Thyroid gland (tissue), 4 donors: ENCODE measurements at places on chromosomes 6 and 20. TPM values are rescaled to one million over a fixed set of nuclear protein-coding genes. Genes with fewer than 3 reads are reported as not detected.
A peak's percentile ranks its signal among the peaks of the same experiment; 100 is the strongest.

- H3K4me1 ChIP-seq: no peaks in the 10 kb centered on the region
- DNase-seq: peak; percentile 1
- H3K27me3 ChIP-seq: no peaks in the 10 kb centered on the region
- no peak overlapping the region for H3K27ac ChIP-seq
Observed at GRCh38 chr6:73774311-73774774, 78.3 kb downstream of the CD109 start.

DNA sequence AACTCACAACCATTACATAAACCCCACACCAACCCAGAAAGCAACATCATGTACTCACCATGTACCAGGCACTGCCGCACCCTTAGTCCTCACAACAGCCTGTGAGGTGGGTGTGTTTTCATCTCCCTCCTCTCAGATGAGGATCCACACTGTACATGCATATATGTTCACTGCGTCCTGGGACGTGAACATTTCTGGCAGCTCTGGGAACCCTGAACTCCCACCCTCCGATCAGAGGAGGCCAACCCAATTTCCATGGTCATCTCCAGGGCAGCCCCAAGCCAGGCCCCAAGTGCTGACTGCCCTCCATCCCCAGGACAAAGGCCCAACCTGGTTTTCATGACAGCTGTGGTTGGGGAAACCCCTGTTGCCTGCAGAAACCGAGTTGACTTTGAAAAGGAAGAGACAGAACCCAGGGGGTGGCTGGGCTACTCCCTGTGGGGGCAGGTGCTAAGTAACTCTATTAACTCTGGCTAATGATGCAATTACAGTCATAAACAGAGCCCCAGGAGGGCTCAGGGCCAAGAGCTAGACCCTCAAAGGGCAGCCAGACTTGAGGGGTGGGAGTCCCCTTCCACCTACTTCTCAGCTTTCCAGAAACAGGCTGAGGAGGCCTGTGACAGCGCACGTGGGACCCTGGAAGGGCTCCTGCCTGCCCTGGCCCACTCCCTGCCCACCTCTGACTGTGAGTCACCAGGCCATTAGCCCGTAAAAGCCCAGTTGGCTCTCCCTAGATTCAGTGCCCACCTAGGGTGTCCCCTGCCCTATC lies 2.6 kb downstream of the TFEB start:
- H3K4me3 ChIP-seq: no peak overlapping the region
- H3K27me3 ChIP-seq: no peaks in the 10 kb centered on the region
- DNase-seq: peak; percentile 14
- H3K36me3 ChIP-seq: no peaks in the 10 kb centered on the region
- H3K27ac ChIP-seq: peak overlapping the region; percentile 91
- H3K4me1 ChIP-seq: peaks cover 61% of the 10 kb centered on the region

DNA sequence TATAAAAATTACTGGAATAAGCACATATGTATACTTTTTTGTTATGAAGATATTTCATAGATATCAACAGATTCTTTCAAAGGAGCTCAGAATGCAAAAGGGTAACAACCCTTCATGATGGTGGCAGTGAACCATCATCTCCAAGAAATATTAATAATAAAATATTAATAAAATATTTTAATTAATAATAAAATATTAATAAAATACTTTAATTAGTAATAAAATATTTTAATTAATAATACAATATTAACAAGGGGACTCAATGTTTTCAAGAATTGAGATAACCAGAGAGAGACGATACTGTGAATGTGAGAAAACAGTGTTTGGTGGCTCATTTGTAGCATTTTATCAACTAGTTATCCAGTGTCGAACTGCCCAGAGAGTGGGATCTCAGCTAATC lies 86.0 kb upstream of the NT5E start:
- no peaks in the 10 kb centered on the region for H3K36me3 ChIP-seq
- peaks cover 4% of the 10 kb centered on the region for H3K4me1 ChIP-seq
- no peak overlapping the region for H3K27ac ChIP-seq

DNA sequence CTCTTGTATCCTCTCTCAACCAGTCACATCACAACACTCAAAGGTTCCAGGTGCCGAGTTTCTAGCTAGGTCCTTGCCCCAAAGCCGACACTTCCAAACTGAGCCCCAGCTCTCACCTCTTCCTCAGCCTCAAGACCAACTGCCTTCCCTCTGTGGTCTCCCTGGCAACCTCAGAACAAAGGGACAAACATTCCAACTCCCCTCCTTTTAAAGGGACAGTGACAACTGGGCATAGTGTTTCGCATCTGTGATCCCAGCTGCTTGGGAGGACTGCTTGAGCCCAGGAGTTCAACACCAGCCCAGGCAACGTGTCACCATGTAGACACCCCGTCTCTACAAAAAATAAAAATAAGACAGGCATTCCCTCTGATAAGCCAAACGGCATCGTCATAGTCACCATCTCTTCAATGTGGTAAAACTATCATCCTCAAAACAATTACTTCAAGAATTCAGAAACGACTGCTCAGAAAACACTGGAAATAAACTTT lies 11.3 kb downstream of the DIDO1 start:
- H3K27me3 ChIP-seq: no peaks in the 10 kb centered on the region
- H3K27ac ChIP-seq: no peak overlapping the region
- no peak for DNase-seq
- peaks cover 49% of the 10 kb centered on the region for H3K4me1 ChIP-seq

DNA sequence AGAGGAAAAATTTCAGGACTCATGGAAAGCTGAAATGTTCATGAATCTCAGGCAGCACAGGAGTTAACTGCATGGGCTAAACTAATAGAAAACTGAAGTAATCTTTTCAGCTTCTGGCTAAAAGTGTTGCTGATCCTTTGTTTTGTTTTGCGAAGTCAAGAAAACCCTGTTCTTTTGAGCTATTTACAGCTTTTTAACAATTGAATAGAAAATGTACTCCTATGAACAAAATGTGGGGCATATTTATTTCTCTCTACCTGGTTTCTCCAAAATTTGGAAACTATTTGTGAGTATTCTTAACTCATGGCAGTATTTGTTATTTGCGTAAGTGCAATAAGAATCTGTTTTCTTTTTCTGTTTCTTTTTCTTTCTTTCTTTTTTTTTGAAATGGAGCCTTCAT lies 818.8 kb upstream of the CITED2 start:
- DNase-seq: no peak
- H3K4me1 ChIP-seq: no peaks in the 10 kb centered on the region
- no peaks in the 10 kb centered on the region for H3K36me3 ChIP-seq

- H3K4me3 ChIP-seq: no peak overlapping the region
- H3K4me1 ChIP-seq: no peaks in the 10 kb centered on the region
- DNase-seq: no peak
- H3K27ac ChIP-seq: no peak overlapping the region
Observed at GRCh38 chr20:46774236-46774635, 64.8 kb downstream of the SLC2A10 start.

The EZR gene
- 398 TPM for total RNA-seq

- H3K4me1 ChIP-seq: no peaks in the 10 kb centered on the region
- H3K27me3 ChIP-seq: no peaks in the 10 kb centered on the region
- no peak overlapping the region for H3K27ac ChIP-seq
- H3K4me3 ChIP-seq: no peak overlapping the region
- no peaks in the 10 kb centered on the region for H3K36me3 ChIP-seq
Observed at GRCh38 chr6:132933090-132933489, 118.7 kb downstream of the RPS12 start.

DNA sequence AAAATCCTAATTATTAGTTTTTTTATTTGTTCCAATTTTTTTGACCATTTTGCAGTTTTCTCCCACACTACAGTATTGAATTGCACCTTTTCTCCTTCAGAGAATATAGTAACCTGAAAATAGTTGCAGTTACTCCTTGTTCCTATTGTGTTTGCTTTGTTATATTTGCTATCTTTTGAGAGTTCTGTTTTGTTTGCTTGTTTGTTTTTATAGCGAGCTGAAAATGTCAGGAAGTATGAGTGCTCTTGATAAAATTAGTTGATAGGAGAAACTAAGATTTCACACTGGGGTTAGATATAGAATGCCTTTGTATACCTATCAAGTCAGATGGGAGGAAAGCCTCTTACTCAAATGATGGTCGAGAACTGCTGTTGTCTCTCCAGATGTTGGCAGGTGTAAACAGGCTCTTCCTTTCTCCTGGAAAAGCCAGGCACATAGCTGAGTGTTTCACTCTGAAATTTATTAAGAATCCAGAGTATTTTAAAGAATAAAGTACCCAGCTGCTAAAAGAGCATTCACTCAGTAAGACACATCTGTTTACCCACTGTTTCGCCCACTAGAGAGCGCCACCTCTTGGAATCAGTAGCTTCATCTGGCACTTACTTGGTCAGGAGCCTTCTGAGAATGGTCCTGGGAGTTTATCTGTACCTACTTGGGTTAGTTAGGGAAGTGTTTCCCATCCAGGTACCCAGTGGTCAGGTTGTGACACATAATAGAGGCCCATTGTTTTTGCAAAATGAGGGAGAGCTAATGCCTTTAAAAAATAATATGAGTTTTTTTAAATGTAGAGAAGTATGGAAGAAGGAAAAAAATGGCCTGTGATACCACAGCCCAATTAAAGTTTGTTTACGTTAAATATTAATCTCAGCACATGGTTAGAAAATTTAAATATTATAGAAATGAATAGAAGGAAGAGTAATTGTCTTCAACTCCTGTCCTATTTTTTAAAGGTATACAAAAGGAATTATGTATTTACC lies 11.2 kb downstream of the NT5DC1 start:
- no peaks in the 10 kb centered on the region for H3K27me3 ChIP-seq
- H3K27ac ChIP-seq: no peak overlapping the region
- H3K4me3 ChIP-seq: no peak overlapping the region
- peak; percentile 27 for DNase-seq
- no peaks in the 10 kb centered on the region for H3K4me1 ChIP-seq
- H3K36me3 ChIP-seq: peaks cover 14% of the 10 kb centered on the region

DNA sequence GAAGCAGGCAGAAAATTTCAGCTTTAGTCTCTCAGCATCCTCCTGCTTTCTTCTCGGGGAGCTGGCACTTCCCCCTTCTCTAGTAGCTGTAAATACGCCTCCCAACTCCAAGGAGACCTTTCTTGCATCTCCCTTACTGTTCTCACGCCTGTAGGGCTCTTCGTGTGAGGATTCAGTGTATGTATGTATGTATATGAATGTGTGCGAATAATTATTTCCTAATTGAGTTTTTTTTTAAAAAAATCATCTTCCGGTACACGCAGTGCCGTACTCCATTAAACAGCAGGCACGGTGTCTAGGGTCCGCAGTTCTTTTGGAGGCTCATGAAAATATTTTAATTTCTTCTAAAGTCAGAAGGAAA lies 85.4 kb downstream of the HFE start:
- DNase-seq: no peak
- H3K4me1 ChIP-seq: no peaks in the 10 kb centered on the region

GRCh38 chr6:138129190-138129589 lies 22.0 kb upstream of the PERP start:
- no peaks in the 10 kb centered on the region for H3K27me3 ChIP-seq
- H3K36me3 ChIP-seq: no peaks in the 10 kb centered on the region
- H3K27ac ChIP-seq: no peak overlapping the region
- no peak overlapping the region for H3K4me3 ChIP-seq
- H3K4me1 ChIP-seq: no peaks in the 10 kb centered on the region

DNA sequence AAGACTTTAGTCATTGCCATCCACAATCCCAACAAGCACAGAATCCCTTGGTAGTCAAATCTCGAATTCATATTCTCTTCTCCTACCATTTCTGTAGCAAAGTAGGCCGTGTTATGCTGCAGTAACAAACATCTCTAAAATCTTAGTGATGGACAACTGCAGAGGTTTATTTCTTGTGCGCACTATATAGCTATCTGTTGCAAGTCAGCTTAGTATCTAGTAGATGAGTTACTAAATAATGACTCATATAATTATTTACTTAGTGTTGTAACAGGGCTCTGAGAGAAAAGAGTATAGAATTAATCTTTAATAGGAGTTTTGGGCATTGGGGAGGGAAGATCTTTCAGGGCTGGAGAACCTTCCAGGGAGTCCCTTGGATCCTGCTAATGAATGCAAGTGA lies 73.3 kb downstream of the CAP2 start:
- H3K27ac ChIP-seq: no peak overlapping the region
- DNase-seq: no peak
- no peak overlapping the region for H3K4me3 ChIP-seq
- H3K27me3 ChIP-seq: no peaks in the 10 kb centered on the region
- no peaks in the 10 kb centered on the region for H3K4me1 ChIP-seq

DNA sequence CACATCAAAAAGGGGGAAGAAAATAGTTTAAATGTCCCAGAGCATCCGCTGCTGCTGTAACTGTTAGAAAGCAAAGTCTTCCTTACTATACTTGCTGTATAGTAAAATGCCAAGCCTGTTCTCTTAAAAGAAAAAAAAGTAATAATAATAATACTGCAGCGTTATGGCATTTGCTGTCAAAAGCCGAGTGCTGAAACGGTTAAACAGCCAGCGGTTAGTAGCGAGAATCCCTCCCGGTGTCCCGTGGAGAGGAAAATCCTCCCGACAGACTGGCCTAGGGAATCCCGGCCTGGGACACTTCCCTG lies 19.5 kb upstream of the NFATC2 start:
- peaks cover 30% of the 10 kb centered on the region for H3K4me1 ChIP-seq
- H3K4me3 ChIP-seq: peak overlapping the region; percentile 31
- DNase-seq: no peak
- H3K36me3 ChIP-seq: no peaks in the 10 kb centered on the region
- peak overlapping the region; percentile 77 for H3K27ac ChIP-seq
- H3K27me3 ChIP-seq: no peaks in the 10 kb centered on the region

- no peaks in the 10 kb centered on the region for H3K27me3 ChIP-seq
- H3K4me3 ChIP-seq: no peak overlapping the region
- no peaks in the 10 kb centered on the region for H3K4me1 ChIP-seq
- no peak for DNase-seq
- no peaks in the 10 kb centered on the region for H3K36me3 ChIP-seq
Observed at GRCh38 chr6:140644017-140644416, 1269.6 kb upstream of the CITED2 start.

- no peak for DNase-seq
- H3K36me3 ChIP-seq: no peaks in the 10 kb centered on the region
- H3K27me3 ChIP-seq: no peaks in the 10 kb centered on the region
- no peak overlapping the region for H3K4me3 ChIP-seq
- H3K4me1 ChIP-seq: no peaks in the 10 kb centered on the region
Observed at GRCh38 chr6:41257369-41258195, 28.9 kb downstream of the TREM1 start.

- no peak for DNase-seq
- no peaks in the 10 kb centered on the region for H3K36me3 ChIP-seq
- no peak overlapping the region for H3K27ac ChIP-seq
- H3K4me1 ChIP-seq: no peaks in the 10 kb centered on the region
- no peak overlapping the region for H3K4me3 ChIP-seq
Observed at GRCh38 chr20:11207749-11208502, 534.1 kb upstream of the JAG1 start.

DNA sequence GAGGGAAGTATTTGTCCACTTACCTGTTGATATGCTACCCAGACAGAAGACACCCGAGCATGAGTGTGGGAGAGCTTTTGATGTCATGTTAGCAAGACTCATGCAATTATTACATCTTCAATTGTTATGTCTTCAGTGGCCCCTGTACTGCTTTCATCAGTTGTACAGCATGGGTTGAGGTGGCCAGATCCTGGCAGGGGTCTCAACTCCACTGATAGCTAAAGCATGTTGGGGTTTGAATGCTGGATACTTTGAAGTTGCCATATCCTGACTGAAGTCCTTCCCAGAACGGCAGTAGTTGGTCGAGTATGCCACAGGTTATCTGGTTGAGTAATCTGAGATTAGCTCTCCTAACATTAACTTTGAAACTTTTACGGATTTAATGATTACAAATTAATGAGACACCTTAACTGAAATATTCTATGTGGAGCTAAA lies 46.7 kb downstream of the LRRN4 start:
- H3K36me3 ChIP-seq: peaks cover 15% of the 10 kb centered on the region
- H3K27ac ChIP-seq: no peak overlapping the region
- H3K4me1 ChIP-seq: peaks cover 19% of the 10 kb centered on the region
- no peaks in the 10 kb centered on the region for H3K27me3 ChIP-seq
- DNase-seq: no peak

The OOEP gene
- not detected for total RNA-seq

The CTSZ gene
- total RNA-seq: 214 TPM

GRCh38 chr6:90286884-90287488 lies 9.7 kb downstream of the BACH2 start:
- peaks cover 10% of the 10 kb centered on the region for H3K4me1 ChIP-seq
- no peaks in the 10 kb centered on the region for H3K36me3 ChIP-seq
- H3K27ac ChIP-seq: no peak overlapping the region
- DNase-seq: peak; percentile 56
- no peaks in the 10 kb centered on the region for H3K27me3 ChIP-seq
